Activated T-cell treated with anti-CD3 and anti-CD28 coated beads for 48 hours (primary cell): ENCODE measurements at places on chromosomes 1 and 21.
A peak's percentile ranks its signal among the peaks of the same experiment; 100 is the strongest.

DNA sequence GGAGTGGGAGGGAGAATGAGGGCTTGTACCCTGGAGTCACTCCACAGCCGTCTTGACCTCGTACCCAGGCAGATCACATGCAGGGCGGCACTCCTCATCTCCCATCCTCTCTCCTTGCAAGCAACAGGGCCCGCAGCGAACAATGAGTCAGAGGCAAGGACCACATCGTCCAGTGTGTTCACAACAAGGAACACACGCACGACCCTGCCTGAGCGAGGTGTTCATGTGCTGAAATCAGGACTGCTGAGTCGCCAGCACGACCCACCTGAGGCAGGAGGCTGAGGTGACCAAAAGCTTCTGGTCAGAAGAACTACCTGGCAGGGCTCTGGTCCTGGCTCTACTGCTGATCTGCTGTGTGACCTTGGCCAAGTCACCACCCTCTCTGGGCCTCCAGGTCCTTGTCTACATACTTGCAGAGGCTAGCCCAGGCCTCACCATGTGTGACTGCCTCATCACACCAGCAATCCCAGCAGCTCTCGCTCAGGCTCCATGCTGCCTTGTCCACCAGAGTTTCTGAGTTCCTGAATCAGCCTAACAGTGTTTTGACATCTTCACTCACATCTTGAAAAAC lies 78.0 kb downstream of the SSBP3 start:
- DNase-seq: no peak

- no peak for DNase-seq
Measured at GRCh38 chr21:33948951-33949444, 33.4 kb upstream of the ATP5PO start.

DNA sequence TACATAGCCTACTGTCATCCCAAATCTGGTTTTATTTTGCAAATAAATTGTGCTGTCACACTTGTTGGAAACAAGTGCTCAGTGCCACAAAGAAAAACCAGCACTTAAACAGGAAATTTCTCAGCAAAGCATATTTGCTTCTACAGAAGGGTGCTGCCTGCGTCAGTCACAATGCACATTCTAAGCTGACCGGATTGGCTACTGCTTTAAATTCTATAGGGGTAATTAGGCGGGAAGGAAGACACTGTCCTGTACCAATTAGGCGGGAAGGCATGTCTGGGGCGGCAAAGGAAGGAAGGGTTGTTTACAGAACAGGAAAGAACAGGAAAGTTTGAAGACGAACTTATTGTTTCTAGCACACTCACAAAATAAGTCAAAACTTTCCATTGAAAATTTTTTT lies 2.8 kb downstream of the IFI16 start:
- DNase-seq: peak; percentile 55

- no peak for DNase-seq
Measured at GRCh38 chr1:64848136-64848535, 103.3 kb downstream of the RAVER2 start.

- no peak for DNase-seq
Measured at GRCh38 chr1:175073633-175074032, 6.0 kb downstream of the TNN start.

DNA sequence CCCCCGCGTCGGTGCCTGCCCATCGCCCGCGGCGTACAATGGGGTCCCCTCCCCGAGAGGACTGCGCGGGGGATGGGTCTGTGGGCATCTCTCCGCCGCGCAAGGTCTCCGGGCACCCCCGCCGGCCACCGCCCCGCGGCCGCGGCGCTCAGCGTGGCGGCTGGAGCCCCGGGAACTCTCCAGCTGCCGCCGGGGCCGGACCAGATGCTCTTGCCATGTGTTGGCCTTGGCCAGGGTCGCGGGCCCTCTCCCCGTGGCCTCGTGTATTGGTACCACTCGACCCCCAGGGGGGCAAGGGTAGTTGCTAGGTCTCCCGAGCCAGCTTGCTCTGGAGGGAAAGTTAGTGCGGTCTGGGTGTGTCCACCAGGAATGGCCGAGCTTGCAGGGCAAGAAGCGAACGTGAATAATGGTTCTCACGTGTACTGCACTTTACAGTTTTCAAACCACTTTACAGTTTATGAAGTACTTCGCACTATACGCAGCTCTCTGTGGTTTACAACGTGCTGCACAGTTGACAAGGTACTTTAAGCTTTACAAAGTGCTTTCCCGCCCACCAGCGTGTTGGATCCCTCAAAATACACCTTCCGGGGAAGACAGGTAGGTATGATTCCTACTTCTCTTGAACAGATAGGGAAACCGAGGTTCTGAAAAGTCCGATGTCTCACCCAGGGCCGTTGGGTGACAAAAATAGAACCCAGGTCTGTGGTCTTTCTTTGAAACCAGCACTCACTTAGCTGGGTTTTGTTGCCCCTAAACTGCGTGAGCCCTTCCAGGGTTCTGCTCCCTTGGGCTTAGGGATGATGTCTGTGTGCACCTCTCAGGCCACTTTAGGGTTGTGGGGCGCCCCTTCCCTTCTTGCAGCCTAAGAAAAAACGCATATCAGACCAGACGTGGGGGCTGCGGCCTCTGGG lies 1.2 kb downstream of the EPHB2 start:
- DNase-seq: no peak

GRCh38 chr1:3939242-3940080 lies 39.4 kb upstream of the C1orf174 start:
- DNase-seq: no peak

DNA sequence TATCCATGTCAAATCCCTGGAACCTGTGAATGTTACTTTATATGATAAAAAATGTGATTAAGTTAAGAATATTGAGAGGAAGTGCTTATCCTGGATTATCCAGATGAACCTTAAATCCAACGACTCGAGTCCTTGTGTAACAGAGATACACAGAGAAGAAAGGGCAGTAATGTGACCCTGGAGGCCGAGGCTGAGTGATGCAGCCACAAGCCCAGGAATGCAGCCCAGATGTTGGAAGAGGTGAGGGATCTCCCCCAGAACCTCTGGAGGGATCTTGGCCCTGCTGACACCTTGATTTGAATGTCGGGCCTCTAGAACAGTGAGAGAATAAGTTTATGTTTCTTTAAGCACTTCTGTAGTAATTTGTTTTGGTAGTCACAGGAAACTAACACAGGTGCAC lies 18.0 kb downstream of the LPGAT1 start:
- no peak for DNase-seq

GRCh38 chr21:38869196-38869595 lies 63.5 kb downstream of the ETS2 start:
- no peak for DNase-seq

- no peak for DNase-seq
Measured at GRCh38 chr1:219413536-219413935, 199.4 kb downstream of the ZC3H11B start.

DNA sequence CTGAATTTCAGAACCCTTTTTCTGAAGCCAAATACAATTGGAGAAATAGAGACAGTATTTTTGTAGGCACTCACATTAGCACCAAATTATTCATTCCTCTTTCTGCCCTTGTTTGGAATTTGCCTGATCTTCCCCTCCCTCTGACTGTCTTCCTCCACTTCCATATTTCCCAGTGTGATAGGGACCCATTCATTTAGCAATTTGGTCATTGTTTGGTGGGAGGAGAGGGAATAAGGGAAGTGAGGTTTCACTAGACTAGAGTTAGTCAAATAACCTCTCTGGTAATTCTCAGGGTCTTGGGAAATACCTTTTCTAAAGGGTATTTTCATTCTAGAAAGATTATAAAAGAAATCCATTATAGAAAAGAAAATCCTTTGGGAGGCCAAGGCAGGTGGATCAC lies 31.0 kb upstream of the MTMR11 start:
- DNase-seq: no peak

- DNase-seq: no peak
Measured at GRCh38 chr1:43997295-43997999, 6.0 kb downstream of the CCDC24 start.

- no peak for DNase-seq
Measured at GRCh38 chr1:103160281-103160680, 52.0 kb upstream of the COL11A1 start.

GRCh38 chr1:27109103-27109822 lies 45.7 kb downstream of the SLC9A1 start:
- peak; percentile 23 for DNase-seq

DNA sequence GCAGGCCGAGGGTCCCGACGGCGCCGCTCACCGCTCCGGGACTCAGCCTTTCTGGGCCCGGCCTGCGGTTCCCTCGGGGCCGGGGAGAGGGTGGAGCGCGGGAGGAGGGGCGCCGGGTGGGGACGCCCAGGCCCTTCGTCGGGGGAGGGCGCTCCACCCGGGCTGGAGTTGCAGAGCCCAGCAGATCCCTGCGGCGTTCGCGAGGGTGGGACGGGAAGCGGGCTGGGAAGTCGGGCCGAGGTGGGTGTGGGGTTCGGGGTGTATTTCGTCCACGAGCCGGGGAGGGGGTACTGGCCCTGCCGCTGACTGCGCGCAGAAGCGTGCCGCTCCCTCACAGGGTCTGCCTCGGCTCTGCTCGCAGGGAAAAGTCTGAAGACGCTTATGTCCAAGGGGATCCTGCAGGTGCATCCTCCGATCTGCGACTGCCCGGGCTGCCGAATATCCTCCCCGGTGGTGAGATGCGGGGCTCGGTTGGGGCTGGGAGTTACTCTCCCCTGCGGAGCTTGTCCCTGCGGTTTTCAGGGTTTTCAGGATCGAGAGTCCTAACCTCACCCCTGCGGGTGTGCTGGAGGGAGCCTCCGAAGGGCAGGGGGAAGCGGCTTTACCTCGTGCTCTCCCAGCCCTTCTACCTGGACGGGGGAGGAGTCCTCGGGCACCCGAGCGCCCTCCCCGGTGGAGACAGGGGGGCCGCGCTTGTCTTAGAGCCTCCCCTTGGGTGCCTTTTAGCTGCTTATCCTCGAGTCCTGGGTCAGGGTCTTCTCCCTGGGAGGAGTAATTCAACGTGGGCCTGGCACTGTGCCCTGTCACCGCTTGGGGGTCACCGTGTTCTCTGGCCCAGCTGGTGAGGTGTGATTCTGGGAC lies 2.1 kb downstream of the SAMD11 start:
- DNase-seq: no peak

- DNase-seq: no peak
Measured at GRCh38 chr1:201503397-201504176, 3.3 kb downstream of the CSRP1 start.

GRCh38 chr1:188670837-188671236 lies 1806.8 kb downstream of the BRINP3 start:
- no peak for DNase-seq

DNA sequence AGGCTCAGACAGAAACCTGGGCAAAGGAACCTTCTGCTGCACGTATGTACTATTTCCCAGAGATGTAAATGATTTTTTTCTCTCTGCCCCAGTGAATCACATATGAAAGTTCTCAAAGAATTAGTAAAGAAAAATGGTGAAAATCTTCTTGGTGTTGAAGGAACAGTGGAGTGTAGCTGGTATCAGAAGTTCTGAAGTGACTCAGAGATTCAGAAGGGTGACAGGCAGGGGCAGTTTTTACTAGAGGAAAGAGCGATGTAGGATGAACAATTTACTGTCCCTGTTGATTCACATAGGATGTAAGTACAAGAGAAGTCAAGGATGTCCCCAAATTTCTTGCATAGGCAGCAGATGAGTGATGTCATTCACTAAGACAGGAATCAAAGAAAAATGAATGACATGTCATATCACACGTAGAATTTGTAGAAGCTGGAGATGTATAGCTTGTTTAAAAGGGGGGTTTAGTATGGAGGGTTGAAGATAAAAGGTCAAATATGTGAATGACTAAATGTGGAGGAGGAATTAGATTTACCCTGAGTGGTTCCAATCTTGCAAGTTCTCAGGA lies 26.4 kb downstream of the WLS start:
- DNase-seq: no peak

DNA sequence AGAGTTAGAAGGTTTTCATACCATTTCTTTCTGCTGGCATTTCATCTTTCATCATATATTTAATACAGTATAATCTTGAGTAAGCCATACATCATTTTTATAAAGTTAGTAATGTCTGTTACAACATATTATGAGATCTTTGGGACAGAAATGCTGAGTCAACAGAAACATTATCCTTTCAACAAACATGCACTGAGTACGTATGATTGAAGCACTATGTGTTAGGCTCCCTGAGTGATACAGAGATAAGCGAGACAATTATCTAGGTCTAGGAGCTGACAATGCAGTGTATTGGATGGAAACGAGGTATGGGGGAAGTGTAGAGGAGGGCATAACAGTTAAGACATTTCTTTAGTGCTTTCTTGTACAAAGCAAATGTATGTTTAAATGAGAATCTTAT lies 19.7 kb upstream of the GPR52 start:
- no peak for DNase-seq

- DNase-seq: no peak
Measured at GRCh38 chr1:44828003-44828651, 14.9 kb downstream of the PTCH2 start.

DNA sequence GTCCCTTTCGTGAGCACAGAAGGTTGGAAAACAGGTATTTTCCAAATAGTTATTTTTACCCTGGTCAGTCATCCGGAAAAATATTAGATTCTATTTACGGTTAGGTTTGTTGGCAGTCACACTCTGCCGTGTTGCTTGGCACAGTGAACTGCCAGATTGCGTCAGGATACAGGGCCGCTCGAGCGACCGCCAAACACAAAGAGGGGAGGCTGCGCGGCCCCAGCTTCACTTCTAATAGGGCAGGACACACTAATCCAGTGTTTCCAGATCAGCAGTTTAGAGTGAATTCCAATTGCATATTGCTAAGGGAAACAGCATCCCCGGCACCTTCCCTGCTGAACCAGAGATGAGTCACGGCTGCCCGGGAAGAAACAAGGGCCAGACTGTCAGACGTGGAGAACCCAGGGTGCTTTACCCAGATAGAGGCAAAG lies 22.9 kb downstream of the UMODL1 start:
- DNase-seq: no peak

DNA sequence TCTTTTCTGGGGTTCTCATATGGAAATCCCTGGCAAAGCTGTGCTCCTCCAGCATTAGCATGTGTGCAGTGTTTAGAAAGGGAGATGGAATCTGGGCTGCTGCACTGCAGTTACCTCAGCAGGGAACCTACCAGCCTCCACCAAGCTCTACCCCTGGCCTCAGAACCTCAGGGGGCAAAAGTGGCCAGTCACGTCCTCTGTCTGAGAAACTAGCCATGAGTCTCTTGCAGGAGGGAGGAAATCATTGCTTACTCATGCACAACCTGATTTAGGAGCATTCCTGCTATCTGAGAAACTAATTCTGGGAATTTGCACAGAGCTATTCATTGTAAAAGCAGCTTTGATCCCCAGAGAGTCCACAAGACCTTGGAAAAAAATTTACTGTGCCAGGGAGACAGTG lies 80.6 kb upstream of the IPO9 start:
- no peak for DNase-seq

DNA sequence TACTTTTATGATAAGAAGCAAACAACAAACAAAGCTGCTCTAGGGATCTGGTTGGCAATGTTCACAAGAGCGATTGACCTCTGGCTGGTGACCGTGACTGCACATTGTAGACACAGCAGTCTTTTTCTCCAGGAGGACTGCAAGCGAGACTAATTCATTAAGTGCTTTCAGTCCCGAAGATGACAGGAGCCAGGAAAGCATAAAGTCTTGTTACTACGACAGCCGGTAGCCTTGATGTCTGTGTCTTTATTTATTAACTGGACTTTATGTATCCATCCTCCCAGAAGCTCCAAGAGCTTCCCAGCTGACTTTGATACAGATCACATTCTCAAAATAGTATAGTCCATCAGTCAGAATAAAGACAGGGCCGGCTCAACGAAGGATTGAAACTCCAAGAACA lies 18.2 kb downstream of the FAM163A start:
- no peak for DNase-seq
